ENCODE measurements at places on chromosomes 6 and 20. TPM values are rescaled to one million over a fixed set of nuclear protein-coding genes. Genes with fewer than 3 reads are reported as not detected.

The PRND gene
- not detected for total RNA-seq

The TBX18 gene
- total RNA-seq, result 8.2 TPM

The NMBR gene
- total RNA-seq, result not detected

The GNAS-AS1 gene
- total RNA-seq, result 0.43 TPM

The PTPRK gene
- total RNA-seq, result 51.5 TPM

The SLC22A1 gene
- 1.1 TPM for total RNA-seq

The RAD21L1 gene
- under 0.01 TPM for total RNA-seq

The BEND3 gene
- total RNA-seq, result 0.47 TPM

The SAMD3 gene
- 4.4 TPM for total RNA-seq

The PDSS2 gene
- 8.8 TPM for total RNA-seq

The SLC22A16 gene
- total RNA-seq, result not detected

The ZC3H12D gene
- total RNA-seq, result 0.16 TPM

The BTBD3 gene
- total RNA-seq, result 13.4 TPM

The MAS1 gene
- not detected for total RNA-seq

The HSPA1L gene
- 1.7 TPM for total RNA-seq

The CALHM4 gene
- not detected for total RNA-seq

The BCKDHB gene
- 13.2 TPM for total RNA-seq

The VSTM2L gene
- total RNA-seq, result 0.32 TPM
